ENCODE measurements at places on chromosomes 12 and 14.

GRCh38 chr12:85642808-85643207 lies 193.4 kb downstream of the RASSF9 start:
- no peak for DNase-seq

DNA sequence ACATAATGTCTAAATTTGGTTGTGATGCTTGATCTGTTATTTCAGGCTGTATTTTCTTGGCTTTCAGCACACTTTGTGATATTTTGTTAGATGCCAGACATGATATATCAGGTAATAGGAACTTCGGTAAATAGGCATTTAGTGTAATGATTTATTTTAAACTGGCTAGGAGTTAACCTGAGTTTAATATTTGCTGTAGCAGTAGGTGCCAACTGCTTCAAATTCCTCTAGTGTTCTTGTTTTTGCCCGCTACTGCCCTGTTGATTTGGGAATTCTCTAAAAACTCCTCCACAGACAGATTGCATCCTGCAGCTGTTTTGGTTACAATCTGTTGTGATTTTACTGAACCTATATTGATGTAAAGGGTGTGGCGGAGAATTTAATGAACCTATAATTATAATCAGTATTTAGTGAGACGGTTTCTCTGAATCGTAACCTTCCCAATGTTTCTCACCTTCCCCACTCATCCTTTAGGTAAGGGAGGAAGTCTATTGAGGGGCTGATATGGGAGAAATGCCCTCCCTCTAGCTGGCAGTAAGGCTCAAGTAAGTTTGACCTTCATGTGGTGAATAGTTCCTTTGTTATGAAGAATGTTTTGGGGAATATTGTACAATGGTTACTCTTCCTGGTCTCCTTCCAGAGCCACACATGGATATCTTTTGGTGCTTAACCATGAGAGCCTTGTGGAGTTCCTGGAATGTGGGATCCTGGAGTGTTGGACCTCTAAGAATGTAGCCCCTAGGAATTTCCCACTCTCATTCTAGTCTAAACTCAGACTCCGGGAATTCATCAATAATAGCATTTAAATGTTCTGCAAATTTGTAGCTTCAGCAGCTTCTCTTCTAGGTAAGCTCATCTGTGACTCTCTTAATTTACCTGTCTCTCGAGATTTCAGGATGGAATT lies 634.1 kb downstream of the FSCB start:
- DNase-seq = no peak

- peak; percentile 5 for DNase-seq
Observed at GRCh38 chr12:62210422-62210821, 49.8 kb upstream of the USP15 start.

DNA sequence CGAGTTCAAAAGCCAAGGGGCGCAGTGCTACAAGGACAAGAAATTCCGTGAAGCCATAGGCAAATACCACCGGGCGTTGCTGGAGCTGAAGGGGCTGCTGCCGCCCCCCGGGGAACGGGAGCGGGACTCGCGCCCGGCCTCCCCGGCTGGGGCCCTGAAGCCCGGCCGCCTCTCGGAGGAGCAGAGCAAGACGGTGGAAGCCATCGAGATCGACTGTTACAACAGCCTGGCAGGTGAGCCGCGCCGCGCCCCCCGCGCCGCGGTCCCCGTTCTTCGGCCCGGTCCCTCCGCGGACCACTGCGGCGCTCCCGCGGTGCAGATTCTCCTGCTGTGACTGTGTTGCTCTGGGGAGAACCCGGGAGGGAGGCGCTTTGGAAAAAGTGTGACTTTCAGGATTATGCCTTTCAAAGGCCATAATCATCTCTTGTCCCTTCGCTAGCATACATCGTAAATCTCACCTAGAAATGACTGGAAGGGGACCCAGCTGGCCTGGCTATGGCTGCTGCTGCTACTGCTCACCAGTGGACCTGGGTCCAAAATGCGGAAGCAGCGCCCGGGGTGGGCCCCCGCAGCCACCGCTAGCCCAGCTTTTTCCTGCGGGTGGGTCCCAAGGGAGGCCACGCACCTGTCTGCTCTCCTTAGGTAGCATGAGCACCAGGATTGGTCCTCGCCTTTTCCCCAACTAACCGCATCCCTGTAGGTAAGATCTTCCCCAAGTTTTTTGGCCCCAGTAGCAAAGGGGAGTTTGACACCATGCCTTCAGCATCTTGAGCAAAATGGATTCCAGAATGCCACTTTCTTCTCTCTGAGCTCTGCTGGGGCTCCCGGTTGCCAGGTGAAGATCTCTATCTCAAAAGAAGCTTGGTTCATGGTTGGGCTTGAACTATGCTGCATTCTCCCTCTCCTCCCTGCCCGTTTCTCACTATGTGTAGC lies 853 bp downstream of the TTC9 start:
- no peak for DNase-seq

DNA sequence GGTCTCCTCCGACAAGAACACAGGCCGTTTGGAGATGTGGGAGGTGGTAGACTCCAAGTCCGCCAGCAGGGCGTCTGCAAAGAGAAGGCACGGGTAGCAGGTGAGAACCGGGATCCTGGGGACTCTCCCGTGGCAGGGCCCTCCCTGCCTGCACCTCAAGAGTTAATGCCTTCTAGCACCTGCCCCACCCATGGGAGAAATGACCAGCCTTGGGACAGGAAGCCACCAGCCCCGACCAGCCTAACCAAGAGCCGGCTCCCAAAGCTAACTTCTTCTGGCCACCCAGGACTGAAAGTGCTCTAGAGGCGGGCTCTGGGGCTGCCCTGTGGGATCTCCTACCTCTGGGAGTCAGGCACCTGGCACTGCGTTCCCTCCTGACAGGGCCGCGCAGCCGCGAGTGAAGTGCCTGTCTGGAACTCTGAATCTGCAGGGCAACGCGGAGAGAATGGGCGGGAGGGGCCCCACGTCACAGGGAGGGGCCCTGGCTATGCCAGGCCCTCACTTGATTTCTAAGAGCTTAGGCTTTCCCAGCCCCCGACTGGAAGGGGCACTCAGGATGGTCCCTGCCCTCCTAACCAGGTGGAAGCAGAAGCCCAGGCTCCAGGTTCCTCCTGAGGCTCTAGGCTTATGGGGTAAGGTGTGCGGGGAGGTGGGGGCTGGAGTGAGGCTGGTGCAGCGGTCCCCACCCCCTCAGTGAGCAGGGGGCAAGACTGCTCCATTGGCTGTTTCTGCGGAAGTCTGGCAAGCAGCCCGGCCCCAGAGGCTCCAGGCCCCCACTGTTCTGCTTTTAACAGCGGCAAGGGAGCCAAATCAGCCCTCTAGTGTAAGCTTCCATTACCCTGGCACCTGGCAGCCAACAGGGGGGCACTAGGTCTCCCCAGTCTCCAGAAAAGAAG lies 23.6 kb upstream of the RPLP0 start:
- DNase-seq = peak; percentile 91

All from NCI-H2081 (cell line).